K562 (cell line): ENCODE measurements at places on chromosomes 2 and 18. TPM values are rescaled to one million over a fixed set of nuclear protein-coding genes. Genes with fewer than 3 reads are reported as not detected.

Gene ITPRIPL1
- 8.9 and 9.0 TPM in 2 replicates for total RNA-seq

Gene KCNJ3
- total RNA-seq: not detected in 2 replicates

Gene UGT1A3
- total RNA-seq: not detected in 2 replicates

Gene ZNF385B
- total RNA-seq: not detected in 2 replicates

Gene USP14
- total RNA-seq: 114 and 122 TPM in 2 replicates

Gene TEX44
- total RNA-seq: not detected in 2 replicates

Gene C2orf81
- total RNA-seq: 0.22 TPM in 1 of 2 replicates, not detected in the other

Gene POLE4
- 70.0 and 84.1 TPM in 2 replicates for total RNA-seq

Gene MGAT4A
- total RNA-seq: 0.35 and 0.38 TPM in 2 replicates

Gene LTBP1
- 12.8 and 13.6 TPM in 2 replicates for total RNA-seq

Gene MROH2A
- not detected in 2 replicates for total RNA-seq
